ENCODE measurements at places on chromosomes 7 and 10.

GRCh38 chr7:195830-196128 lies 3.4 kb downstream of the FAM20C start:
- DNase-seq: no peak

- no peak for DNase-seq
These were observed 407.1 kb upstream of the MGMT start for GRCh38 chr10:129059977-129060376.

- DNase-seq: no peak
These were observed 239.7 kb upstream of the SEMA3D start for GRCh38 chr7:85426487-85426960.

DNA sequence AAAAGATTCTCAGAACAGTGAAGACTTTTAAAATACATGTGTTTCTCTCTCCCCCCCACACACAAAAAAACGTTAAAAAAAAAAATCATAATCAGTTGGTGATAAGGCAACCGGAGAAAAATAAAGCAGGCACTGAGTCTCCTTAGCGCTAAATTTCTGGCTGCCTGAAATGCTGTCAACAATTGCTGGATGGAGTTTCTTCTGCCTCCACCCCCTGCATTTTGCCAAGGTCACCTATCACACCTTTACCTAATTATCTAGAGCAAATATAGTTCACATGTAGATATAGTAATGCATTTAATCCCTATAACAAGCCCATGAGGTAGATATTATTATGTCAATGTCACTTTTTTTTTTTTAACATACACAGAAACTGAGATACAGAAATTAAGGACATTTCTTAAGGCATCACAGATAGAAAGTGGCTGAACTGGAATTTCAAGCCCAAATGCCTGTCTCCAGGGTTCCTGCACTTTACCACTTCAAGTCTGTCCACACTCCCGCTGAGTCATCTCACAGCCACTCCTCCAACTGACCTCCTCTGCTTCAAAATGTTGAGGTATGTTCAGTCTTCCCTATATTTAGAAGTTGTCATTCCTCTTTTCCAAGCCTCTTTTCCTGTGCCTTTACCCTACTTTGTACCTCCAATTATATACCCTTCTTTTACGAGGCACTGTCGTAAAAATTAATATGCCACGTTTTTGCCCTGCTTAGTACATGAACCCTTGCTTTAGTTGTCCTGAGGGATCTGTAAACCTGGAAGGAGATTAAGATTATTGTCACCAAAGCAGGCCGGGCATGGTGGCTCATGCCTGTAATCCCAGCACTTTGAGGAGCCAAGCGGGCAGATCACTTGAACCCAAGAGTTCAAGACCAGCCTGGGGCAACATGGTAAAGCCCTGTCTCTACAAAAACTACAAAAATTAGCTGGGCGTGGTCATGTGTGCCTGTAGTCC lies 72.8 kb upstream of the MPP7 start:
- DNase-seq: no peak

- peak; percentile 56 for DNase-seq
These were observed 35.3 kb downstream of the VSTM4 start for GRCh38 chr10:49080071-49080470.

DNA sequence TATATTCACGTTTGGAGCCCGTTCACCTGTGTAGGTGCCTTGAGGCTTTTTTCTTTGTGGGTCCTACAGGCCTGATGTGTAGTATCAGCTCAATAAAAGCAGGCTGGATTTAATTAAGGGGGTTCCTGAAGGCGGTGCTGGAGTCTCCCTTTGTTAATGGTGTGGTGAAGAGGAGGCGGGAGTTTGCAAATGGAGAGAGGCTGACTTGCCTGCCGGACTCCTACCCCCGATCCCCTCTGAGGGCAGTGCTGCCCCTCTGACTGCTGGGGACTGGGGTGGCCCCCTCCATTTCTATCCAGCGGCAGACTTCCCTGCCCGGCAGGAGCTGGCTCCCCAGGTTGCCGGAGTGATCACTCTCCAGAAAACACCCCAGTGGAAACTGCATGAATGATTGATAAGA lies 45.1 kb downstream of the ZMIZ1 start:
- no peak for DNase-seq

GRCh38 chr7:163298-163695 lies 29.1 kb upstream of the FAM20C start:
- DNase-seq: no peak

GRCh38 chr7:36811807-36812206 lies 87.5 kb upstream of the AOAH start:
- no peak for DNase-seq

GRCh38 chr7:99855236-99855635 lies 21.6 kb downstream of the OR2AE1 start:
- DNase-seq: no peak

DNA sequence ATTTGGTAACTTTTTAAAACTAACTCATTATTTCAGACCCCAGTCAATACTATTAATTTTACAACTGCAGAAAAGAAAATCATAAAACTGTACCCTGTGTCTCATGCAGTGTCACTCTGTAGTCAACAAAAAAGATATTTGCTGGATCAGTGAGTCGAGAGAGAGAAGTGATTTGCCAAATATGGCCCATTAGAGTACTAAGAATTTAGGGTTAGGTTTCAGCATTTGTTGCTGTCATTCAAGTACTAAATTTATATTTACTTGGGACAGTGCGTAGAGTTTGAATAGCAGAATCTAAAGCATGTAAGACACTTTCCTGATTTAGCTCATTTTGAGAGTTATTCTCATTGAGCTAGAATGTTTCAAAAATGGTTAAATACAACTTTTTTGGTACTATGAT lies 38.9 kb downstream of the CACNA2D1 start:
- no peak for DNase-seq

DNA sequence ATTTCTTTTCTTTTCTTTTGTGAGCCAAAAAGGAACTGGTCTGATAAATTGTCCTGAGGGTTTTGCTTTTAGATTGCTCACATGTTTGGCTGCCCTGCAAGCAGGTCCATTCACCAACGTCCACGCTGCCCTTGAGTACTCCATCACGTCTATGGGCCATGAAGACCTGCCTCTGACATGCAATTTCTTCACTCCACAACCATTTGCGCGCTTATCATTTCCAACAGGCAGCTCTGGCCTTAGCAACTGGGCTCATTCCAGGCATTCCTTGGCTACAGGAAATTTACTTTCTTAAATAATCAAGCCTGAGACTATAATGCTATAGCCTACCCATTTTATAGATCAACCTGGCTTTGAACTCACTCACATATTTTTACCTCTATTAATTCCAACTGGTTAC lies 408.3 kb upstream of the C7orf33 start:
- no peak for DNase-seq

DNA sequence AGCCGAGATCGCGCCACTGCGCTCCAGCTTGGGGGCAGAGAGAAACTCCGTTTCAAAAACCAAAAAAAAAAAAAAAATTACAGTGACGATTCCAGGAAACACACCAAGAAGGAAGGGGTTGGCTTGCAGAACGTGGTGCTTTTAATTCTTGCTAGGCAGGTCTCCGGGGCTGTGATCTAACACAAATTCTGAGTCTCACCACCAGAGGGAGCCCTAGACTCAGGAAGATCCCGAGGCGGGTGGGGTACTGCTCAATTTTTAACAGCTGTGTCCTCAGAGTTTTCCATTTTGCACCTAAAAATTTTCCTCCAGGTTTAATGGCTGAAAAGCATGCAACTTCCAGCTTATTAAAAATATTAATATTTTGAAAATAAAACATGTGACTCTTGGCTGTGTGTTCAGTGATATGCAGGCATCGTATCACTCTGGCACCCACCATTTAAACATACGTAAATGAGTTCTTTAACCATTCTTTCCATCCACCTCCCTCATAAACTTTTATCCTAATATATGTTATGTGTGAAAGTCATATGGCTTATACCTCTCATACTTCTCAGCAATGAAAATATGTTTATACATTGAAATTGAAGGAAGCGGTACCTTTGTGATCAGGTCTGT lies 26.5 kb upstream of the NUB1 start:
- peak; percentile 84 for DNase-seq

DNA sequence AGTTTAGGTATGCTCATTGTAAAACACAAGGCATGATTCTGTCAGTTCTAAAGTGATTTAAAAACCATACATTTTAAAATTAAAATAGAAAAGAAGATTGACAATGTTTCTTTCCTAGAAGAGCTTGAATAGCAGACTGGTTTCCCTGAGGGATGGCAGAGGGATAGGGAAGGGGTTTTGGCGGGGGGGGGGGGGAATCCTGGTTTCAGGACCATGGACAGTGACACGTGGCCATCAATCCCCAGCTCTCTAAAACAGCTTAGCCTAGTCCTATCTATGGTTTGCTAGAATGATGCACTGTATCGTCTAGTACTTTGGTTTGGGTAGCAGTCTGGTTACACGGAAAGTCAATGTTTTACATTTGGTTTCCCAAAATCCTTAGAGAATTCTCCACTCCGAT lies 88.7 kb downstream of the PHYHIPL start:
- peak; percentile 14 for DNase-seq

DNA sequence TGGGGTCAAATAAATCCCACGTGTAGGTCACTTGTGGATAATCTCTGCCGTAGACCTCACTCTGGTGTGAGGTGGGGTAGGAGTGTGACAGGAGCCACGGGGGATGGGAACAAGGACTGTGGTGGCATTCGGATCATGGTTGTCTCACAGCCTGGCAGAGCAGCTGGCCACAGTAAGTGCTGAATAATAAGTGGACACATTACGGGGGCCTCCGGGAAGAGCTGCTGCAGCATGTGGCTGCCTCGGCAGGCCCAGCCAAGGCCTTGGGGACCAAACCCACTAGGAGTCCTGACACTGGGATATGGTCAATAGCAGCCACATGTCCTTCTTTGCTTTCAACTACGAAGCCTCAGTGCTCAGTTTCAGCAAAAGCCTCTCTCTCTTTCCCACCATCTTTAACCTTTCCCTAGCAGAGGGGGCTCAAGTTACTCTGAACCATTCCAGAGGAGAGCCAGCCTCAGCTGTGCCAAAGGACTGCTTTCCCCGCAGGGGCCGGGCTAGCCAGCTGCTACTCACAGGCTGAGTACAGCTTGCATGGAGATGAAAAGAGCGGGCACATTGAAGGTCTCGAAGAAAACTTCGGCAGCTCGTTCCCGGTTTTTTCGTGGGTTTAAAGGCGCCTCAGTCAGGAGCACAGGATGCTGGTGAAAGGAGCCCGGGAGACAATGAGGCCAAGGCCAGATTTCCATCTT lies 17.3 kb downstream of the ACTR1A start:
- DNase-seq: no peak

GRCh38 chr7:18202315-18203045 lies 174.8 kb upstream of the PRPS1L1 start:
- DNase-seq: no peak

DNA sequence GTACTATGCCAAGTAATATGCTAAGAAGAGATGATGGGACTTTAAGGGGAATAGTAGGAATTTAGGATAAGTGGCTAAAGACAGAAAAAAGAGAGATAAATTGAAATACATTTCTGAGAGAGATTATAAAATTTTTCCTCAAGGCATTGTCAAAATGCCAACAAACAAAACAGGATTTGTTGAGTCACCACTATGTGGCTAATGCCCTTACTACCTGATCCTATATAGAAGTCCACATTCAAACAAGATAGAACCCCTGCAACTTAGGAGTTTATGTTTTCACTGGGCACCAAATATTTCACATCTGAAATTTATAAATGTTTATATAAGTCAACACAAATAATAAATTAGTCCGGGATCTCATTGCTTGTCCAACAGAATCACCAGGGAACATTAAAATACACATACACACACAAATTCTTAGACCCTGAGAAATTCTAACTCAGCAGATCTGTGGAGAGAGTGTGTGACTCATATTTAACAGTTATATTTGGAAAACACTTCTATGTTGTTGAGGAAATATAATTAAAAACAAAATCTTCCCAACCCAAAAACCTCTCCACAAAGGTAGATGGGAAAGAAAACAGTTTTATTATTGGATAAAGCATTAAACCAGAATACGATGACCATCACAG lies 154.3 kb downstream of the PPP1R3A start:
- no peak for DNase-seq

DNA sequence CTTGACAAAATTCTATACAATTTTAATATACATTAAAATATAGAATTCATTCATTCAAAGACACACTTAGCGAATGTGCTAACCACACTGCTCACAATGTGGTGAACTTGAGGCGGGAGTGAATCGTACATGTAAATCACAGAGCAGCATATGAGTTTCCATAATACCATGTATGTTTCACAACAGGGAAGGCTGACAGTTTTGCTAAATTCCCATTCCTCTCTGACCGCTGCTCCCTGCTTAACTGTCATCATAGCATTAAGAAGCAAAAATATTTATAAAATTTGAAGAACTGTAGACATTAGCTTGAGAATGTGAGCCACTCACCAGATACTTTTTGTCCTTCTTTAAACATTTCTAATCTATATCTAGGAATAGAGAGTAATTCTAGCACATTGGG lies 763.3 kb downstream of the MAGI2 start:
- no peak for DNase-seq

DNA sequence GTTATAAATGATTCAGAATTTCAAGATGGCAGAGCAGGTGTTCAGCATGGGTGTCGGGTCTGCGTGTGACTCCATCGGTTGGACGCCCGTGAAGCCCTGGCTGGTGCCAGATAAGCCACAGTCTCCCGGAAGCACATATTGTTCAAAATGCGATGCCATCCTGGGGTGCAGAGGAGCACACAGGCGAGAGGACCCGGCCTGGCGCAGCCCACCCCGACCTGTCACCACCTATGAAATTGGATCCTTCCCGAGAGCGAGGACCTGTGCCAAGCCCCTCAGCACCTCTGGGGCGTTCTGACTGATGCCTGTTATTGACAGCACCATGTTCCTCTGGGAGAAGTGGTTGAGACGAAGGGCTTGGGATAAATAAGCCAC lies 110.1 kb downstream of the ACTR3B start:
- DNase-seq: no peak

GRCh38 chr7:116652793-116653192 lies 19.2 kb upstream of the MET start:
- DNase-seq: no peak

DNA sequence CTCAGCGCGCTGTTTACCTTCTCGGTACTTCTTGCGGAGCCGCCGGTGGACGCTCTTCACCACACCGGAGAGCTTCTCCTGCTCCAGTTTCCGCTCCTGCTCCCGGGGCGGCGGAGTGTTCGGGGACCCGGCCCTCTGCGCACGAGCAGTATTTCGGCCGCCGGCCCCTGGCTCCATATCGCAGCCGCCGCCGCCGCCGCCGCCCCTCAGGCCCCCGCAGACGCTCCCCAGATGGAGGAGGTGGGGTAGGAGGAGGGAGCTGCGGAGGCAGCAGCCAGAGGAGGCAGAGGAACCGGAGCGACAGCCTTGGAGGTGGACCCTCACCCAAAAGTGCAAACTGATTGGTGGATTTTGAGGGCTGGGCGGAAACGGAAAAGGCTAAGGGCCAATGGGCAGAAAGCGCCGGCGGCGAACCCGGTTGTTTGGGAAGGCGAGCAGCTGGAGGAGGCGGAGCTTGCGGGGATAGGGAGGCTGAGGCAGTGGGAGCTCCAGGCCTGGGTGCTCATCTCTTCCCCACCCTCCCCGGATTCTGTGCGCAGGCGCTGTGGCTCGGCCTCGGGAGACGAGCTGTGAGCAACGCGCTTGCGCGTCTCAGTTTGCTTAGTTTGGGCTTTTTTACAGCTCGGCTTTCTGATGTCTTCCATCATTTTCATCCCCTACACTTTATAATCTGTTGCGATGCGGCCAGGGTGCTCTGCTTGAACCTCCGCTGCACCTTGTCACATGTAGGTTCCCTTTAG lies 146.9 kb downstream of the GPR85 start:
- peak; percentile 100 for DNase-seq

GRCh38 chr10:71191551-71192076 lies 20.8 kb upstream of the UNC5B start:
- no peak for DNase-seq

- no peak for DNase-seq
These were observed at the start of gene PSD for GRCh38 chr10:102418622-102419268. Gene PSD (minus strand): TSS chr10:102418785. CDS start chr10:102417038, 1,747 bp downstream.

All from common myeloid progenitor, CD34-positive (primary cell).